Dermis microvascular lymphatic vessel endothelial cell (primary cell): ENCODE measurements at places on chromosomes 3 and 15.

DNA sequence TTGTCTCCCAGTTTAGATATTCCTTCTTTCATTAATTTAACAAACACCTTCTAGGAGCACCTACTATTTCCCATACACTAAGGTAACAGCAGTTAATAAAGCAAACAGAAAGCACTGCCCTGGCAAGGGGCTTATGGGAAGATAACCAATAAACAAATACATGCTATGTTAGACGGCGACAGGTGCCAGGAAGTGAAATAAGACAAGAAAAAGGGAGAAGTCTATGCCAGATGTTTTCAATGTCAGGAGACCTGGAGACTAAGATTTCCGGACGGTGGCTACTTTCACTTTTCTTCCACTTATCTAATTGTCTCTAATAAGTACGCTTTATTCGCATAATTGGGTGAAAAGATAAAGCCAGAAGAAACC lies 32.5 kb upstream of the ZNF445 start:
- DNase-seq, result peak; percentile 26

GRCh38 chr3:127822041-127822681 lies at the start of gene MGLL:
Gene MGLL, minus strand, starts transcription at chr3:127822515. Its CDS starts 197 bp downstream, at chr3:127822318.
- peak; percentile 55 for DNase-seq

GRCh38 chr3:47419083-47420043 lies 38.5 kb downstream of the PTPN23 start:
- DNase-seq, result no peak

- DNase-seq, result peak; percentile 32
These were observed 1.1 kb upstream of the C15orf62 start for GRCh38 chr15:40768521-40769273.

DNA sequence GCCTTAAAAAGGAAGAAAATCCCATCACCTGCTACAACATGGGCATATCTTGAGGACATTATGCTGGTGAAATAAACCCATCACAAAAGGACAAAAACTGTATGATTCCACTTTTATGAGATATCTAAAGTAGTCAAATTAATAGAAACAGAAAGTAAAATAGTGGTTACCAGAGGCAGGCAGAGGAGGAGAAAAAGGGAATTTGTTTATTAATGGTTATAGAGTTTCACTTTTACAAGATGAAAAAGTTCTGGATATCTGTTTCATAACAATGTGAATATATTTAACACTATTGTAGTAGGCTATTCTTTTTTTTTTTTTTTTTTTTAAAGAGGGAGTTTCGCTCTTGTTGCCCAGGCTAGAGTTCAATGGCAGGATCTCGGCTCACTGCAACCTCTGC lies 40.4 kb downstream of the DPH3 start:
- DNase-seq, result no peak

- no peak for DNase-seq
These were observed 106.7 kb upstream of the NANOGP8 start for GRCh38 chr15:35191783-35192182.

DNA sequence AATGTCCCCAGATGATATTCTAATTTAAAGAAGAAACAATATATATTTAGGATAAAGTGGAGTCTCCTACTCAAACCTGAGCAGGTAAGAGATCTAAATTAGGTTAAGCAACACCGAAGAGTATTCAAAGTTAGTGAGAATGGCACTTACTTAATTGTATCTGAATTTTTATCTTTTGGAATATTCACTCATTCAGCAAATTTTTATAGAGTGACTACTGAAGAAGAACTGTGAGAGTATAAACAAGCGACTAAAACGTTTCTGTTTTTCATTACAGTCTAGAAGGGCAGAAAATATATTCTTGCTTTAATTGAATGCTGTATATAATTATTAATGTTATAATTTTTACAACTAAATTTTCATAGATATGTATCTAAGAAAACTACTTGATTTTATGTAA lies 567.7 kb upstream of the TBL1XR1 start:
- DNase-seq, result no peak

DNA sequence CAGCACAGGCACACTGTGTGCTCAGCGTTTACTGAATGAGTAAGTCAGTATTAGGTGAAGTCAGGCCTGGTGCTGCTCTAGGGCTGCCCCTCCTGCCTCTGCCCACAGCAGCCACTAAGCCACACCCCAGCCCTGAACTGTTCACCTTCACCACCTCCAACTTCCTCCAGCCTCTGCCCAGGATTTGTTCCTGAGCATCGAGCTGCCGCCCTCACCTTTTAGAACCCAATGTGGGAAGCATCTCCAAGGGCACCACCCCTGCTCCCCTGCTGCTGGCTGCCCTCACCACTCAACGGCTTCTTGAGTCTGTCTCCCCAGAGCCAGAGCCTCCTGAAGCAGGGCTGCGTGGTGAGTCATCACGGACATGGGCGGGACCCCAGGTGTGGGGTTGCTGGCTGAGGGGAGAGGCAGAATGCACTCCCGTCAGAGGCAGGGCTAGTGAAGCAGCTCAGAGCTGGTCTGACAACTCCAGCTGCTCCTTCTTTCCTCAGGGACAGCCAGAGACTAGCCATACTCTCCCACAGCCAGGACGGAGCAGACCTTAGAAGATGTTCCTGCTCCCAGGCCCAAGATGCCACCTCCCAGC lies 5.8 kb downstream of the HYAL2 start:
- no peak for DNase-seq

DNA sequence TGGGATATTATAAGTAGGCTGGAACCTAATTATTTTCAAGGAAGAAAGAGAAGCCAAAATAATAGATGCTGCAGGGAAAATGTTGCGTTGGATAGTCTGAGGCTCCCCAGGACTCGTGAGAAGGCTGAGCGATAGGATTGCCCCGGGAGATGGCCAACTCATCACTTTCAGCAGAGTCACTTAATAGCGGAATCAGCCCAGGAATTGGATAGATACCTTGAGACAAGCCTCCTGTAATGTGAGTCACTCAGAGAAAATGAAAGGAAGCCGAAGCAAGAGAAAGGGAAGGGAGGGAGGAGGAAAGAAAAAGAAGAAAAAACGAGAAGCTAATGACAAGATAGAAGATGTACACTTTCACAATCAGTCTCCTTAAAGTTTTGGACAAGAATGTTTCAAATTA lies 94.3 kb downstream of the SQOR start:
- no peak for DNase-seq

DNA sequence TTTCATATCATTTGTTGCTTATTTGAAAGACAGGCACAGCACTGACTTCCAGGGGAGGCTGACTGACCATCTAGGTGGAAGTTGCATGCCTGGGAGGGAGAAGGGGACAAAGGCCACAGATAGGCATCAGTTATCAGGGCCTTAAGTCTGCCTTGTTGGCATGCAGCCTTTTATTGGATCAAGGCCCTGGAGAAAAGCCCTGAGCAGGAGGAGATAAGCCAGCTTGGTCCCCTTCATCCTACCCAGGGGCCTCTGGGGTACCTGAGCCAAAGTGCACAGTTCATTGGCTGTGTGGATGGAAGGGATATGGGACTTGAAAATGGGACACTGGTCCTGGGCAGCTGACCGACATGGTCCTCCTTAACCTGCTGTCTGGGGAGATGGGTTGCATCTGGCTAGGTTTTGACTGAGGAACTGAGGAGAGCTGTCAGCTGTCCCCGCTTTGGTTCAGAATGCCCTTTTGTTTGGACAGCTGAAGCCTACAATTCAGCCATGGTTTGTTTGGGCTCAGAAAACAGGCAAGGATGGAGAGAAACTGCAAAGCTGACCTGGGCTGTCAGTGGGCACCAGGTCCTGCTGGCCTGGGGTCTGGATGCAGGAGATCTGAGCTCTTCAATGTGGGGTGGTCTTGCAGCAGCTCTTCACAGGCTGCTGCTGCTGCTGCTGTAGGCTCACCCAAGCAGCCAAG lies 60.0 kb downstream of the FLNB start:
- no peak for DNase-seq

GRCh38 chr3:196740481-196741248 lies 1.0 kb downstream of the PAK2 start:
- peak; percentile 70 for DNase-seq

GRCh38 chr3:107986505-107986904 lies 104.3 kb downstream of the CD47 start:
- no peak for DNase-seq

GRCh38 chr3:114089675-114090074 lies 33.1 kb downstream of the QTRT2 start:
- no peak for DNase-seq

- DNase-seq, result no peak
These were observed 102.5 kb upstream of the MME start for GRCh38 chr3:154977666-154978065.

GRCh38 chr3:187740421-187741399 lies 4.6 kb downstream of the BCL6 start:
- DNase-seq, result no peak

DNA sequence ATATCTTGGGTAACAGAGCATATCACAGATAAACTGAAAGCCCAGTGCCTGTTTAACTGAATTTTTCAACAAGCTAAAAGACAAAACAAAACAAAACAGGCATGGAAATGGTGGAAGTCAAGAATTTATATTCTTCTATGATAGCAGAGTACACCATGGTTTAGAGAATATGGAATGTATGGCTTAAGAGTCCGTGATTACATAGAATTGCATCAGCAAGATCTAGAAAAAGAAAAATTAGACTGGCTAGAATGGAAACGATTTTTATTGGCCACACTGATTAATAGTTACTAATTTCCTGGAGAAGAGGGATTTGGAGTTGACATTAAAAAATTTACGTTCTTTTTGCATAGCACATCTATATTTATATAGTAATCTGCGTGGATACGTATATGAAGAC lies 435.2 kb upstream of the DPPA4 start:
- DNase-seq, result no peak

DNA sequence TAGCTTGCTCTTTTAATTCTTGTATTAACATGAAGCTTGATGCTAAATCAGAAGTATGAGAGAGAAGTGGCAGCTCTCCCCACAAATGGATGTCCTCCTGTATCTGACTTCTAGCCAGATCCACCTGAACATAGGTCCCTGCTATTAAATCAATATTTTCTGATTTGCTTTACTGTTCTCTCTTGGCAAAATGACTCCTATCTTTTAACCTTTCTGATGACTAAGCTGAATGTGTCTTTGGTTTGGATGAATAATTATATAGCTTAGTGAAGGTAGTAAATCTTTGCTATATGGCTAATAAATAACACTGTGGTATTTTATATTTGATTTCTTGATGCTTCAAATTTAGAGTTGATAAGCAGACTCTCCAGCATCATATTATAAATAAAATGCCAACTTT lies 28.3 kb upstream of the ARL14 start:
- no peak for DNase-seq

DNA sequence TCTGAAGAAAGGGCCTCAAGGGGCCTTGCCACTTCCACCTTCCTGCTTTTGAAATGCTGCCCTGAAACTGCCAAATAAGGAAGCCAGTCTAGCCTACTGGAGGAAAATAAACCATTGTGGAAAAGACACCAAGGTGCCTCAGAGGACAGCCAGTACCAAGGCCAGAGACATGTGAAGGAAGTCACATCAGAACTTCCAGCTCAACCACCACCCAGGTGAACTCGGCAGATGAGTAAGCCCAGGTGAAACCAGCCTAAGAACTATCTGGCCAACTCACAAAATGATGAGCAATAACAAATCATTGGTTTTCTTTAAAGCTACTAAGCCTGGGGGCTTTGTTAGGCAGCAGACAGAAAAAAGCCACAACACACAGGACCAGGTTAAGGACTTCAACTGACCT lies 103.0 kb downstream of the MAGI1 start:
- no peak for DNase-seq
